ENCODE measurements at places on chromosomes 5 and 9.

DNA sequence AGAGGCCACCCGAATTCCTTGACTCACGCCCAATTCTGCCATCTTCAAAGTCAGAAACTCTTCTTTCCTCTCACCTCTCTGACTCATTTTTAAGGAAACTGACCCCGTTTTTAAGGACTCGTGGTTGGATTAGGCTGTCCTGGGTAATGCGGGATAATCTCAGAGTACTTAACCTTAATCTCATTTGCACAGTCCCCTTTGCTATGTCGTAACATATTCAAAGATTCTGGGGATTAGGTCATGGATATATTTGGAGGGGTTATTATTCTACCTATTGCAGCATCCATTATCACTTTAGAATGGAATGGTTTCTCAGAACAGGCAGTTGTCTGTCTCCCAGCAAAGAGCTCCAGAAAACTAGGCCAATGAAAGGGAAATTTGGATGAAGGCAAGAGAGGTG lies 80.8 kb upstream of the IL12B start:
- no peak for DNase-seq

DNA sequence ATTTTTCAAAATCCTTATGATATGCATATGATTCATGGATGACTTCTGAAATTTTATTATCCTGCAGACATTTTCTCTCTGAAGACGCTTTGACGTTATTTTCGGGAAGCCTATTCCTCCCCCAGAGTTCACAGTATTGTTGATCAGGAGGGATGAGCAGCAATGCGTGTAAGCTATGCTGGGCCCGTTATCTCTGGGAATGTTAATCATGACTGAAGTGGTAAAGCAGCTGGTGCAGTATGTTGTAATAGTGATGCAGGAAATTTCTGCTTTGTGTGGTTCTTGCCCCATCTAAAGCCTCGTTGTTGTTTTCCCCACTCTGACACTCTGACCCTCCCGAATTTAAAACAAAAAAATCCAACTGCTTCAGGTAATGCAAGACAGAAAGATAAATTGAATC lies 1797.8 kb upstream of the WWC1 start:
- no peak for DNase-seq

DNA sequence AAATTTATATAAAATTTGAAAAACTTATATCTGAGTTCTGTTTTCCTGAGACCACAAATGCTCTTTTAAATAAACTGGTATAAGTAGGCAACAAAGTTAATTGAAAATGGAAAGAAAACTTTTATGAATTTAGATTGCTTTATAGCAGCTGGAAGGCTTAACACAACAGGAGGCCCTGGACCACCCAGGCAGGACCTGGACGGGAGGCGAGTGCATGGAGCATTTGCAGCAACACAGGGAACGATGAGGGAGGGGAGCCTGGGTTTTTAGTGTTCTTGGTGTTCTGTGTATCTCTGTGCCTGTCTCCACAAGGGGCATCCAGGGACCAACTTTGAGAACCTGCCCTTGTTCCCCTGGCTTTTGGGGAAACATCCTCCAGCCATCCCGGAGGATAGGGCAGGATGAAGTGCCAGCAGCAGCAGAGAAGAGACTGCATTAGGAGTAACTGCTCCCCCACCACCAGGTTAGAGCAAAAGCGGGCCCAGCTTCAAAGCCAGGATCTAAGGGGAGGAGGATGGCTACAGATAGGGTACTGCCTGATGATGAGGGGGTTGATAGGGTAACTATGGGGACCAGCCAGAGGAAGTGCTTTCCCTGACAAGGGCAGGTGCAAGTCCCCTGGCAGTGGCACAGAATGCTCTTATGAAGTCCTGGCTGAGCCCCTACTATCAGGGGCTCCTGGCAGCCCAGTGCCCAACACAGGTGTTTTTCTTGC lies 6.7 kb upstream of the SPATA31E1 start:
- no peak for DNase-seq

- no peak for DNase-seq
Observed at GRCh38 chr5:89072842-89073672, 190.1 kb upstream of the MEF2C start.

- no peak for DNase-seq
Observed at GRCh38 chr9:130488621-130489330, 44.0 kb downstream of the ASS1 start.

DNA sequence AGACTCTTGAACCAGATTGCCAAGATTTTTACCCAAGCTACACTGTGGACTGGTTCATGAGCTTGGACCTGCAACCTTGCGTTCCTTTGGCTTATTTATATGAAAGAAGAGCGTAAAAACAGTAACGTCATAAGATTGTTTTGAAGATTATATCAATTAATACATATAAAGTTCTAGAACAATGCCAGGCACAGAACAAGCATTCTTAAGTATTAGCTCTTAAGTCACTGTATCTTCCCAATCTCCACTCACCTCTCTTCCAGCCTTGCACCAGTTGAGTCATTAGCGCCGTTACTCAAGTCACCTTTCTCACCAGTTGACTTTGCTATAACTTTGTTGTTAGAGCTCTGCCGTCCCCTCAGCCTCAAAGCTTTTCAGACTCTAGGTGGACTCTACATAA lies 415.7 kb downstream of the PLK2 start:
- no peak for DNase-seq

DNA sequence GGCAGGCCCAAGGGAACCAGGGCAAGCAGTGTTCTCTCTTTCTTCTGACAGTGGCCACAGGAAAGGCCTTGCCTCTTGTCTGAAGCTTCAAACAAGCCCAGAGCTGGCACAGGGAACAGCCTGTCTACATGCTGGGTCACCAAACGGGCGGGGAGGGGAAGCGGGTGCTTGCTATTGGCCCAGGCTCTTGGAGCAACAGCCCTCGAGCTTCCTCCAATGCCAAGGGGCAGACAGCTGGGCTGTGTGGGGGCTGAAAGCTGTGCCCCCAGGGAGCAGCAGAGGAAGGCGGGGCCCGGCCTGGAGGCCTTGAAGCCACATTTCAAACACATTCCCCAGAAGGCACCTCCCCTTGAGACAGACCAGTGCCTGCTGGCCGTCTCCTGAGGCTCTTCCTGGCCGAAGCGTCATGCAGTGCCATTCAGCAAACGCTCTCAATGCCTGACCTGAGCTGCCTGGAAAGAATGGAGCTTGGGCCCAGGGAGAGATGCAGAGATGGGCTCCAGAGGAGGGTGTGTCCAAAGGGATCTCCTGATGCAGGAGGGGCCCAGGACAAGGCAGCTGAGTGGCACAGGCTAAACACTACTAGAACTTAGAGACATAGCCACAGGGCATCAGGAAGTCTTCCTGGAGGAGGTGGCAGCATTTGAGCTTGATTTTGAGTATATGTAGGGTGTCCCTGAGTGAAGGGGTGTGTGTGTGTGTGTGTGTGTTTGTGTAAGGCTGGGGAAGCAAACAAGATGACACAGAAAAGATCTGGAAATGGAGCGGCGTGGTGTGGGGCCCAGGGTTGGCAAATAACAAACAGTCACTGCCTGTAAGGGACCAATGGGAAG lies 2.5 kb downstream of the FIBCD1 start:
- DNase-seq = no peak

DNA sequence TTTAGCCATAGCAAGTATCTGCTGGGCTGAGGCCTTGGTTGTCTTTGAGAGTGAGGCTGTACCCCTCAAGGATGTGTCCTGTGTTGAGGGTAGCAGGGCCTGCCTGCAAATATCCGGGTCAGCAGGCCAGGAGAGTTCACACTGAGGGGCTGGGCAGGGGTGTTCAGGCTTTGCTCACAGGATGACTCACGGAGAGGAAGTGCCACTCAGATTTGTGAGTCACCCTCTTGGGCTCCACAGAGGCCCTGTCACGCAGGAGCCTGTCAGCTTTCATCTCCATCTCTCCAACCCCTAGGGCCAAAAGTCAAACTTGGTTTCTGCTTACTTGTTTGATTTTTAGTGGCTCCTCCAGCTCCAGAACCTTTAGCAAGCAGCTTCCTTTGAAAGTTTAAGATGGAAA lies 211.5 kb downstream of the SEC61B start:
- peak; percentile 79 for DNase-seq
